ENCODE measurements at places on chromosomes 5 and 9.

- no peak overlapping the region for H3K27ac ChIP-seq
- no peak overlapping the region for H3K4me3 ChIP-seq
- H3K27me3 ChIP-seq, result peaks cover 59% of the 10 kb centered on the region
- no peak for DNase-seq
Observed at GRCh38 chr9:124038239-124038638, 26.7 kb downstream of the LHX2 start.

DNA sequence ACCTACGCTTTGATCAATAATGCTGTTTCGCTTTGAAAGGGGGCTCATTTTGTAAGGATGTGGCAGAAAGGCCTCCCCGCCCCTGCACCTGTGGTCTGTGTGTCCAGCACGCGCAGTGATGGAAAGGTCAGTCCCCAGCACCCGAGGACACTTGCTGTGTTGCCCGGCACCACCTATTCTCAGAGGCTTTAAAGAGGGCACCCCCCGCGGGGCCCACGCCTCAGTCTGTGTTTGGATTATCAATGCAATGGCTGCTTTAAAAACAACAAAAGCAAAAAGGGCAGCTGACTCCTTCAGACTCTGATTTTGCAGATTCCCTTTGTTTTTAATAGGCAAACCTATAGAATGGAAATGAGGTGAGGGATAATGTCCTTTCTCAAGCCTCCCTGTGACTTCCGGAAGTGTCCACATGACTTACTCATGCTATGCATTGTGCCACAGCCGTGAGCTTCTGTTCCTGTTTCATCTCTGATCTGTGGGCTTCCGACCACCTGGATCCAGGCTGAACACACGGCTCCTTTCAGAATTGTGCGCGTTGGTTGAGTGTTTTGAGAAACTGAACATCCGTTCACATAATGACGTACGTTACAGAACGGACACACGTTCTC lies 416.2 kb downstream of the IRX2 start:
- H3K4me1 ChIP-seq, result no peaks in the 10 kb centered on the region
- no peak for DNase-seq
- no peaks in the 10 kb centered on the region for H3K36me3 ChIP-seq
- no peaks in the 10 kb centered on the region for H3K27me3 ChIP-seq
- H3K27ac ChIP-seq, result no peak overlapping the region

DNA sequence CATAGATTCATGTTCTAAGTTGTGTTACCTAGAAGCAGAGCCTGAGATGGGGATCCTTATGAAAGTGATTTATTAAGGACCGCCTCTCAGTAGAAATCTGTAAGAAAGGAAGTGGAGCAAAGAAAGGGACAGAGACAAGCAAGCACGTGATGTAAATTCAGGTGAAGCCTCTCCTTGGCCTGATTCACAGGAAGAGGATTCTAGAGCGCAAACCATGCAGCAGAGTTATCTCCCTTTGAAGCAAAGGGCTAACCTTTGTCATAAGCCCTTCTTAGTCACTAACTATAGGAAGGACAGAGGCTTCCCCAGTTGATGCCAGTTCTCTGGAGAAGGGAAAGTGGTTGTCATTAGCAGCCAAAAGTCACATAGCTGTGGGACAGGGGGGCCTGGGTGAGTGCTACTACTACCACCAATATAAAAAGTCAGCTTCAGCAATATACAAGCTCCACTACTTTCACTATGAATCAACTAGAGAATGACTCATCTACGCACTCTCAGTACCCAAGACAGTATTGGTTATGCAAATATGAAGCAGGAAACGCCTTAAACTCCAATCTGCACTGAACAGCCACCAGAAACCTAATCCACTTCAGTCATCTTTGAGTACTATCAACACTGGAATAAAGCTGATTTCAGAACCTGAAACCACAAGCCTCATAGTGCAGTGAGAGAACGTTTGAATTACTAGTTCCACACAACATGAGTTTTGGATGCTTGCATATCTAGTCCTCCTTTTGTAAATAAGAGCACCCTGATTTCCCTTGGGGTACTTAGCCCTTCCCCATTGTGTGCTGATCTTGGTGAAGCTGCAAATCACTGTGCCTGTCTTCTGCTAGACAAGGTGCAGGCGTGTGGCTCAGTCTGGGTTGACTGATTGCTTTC lies 162.7 kb downstream of the ZNF608 start:
- H3K27me3 ChIP-seq, result peaks cover 4% of the 10 kb centered on the region
- DNase-seq, result peak; percentile 53
- H3K36me3 ChIP-seq, result no peaks in the 10 kb centered on the region
- no peak overlapping the region for H3K4me3 ChIP-seq

- H3K27ac ChIP-seq, result no peak overlapping the region
- no peak for DNase-seq
- H3K36me3 ChIP-seq, result peaks cover 32% of the 10 kb centered on the region
- no peaks in the 10 kb centered on the region for H3K27me3 ChIP-seq
Observed at GRCh38 chr9:137703842-137704508, 85.2 kb downstream of the EHMT1 start.

GRCh38 chr5:1204693-1205242 lies 3.4 kb downstream of the SLC6A19 start:
- H3K4me1 ChIP-seq, result no peaks in the 10 kb centered on the region
- no peak for DNase-seq
- no peaks in the 10 kb centered on the region for H3K36me3 ChIP-seq
- no peak overlapping the region for H3K27ac ChIP-seq
- H3K4me3 ChIP-seq, result no peak overlapping the region

DNA sequence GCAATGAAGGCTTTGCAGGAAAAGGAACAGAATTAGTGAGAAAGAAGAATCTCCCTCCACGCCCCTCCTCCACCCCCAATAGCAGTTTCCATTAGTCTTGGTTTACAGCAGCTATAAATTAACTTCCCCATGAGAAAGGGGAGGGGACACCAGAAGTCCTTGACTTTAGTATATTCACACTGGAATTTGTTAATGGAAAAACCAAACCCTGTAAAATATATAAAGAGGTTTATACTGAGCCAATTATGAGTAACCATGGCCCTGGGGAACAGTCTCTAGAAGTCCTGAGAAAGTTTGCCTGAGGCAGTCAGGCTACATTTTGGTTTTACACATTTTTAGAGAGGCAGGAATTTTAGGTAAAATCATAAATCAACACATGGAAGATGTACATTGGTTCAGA lies 88.5 kb downstream of the ALDH1A1 start:
- DNase-seq, result no peak
- no peaks in the 10 kb centered on the region for H3K4me1 ChIP-seq
- no peaks in the 10 kb centered on the region for H3K27me3 ChIP-seq

- H3K27me3 ChIP-seq, result no peaks in the 10 kb centered on the region
- DNase-seq, result no peak
- no peak overlapping the region for H3K27ac ChIP-seq
Observed at GRCh38 chr9:113528088-113528487, 64.6 kb downstream of the RGS3 start.

- H3K27ac ChIP-seq, result no peak overlapping the region
- H3K36me3 ChIP-seq, result no peaks in the 10 kb centered on the region
- no peaks in the 10 kb centered on the region for H3K27me3 ChIP-seq
Observed at GRCh38 chr9:77843871-77844155, 187.8 kb downstream of the GNAQ start.

DNA sequence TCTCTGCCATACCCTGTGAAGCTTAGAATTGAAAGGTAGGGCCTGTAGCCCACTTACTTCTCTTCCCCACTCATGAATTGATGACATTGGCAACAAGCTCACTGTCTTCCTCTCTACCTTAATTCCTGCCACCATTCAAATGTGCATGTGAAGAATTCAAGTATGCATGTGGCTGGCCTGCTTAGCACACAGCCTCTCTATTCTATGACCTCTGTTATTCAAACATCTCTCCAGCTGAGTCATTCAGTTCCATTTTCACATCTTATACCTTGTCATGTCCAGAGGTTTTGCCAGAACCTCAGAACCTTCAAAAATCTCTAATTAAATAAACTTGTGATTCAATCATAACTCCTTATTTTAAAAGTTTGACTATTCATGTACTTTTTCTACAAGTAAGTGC lies 114.7 kb upstream of the MAN2A1 start:
- H3K4me1 ChIP-seq, result no peaks in the 10 kb centered on the region
- H3K4me3 ChIP-seq, result no peak overlapping the region
- H3K27ac ChIP-seq, result no peak overlapping the region
- no peak for DNase-seq
- no peaks in the 10 kb centered on the region for H3K27me3 ChIP-seq

GRCh38 chr5:169270827-169271226 lies 30.1 kb downstream of the SLIT3 start:
- no peaks in the 10 kb centered on the region for H3K36me3 ChIP-seq
- H3K27me3 ChIP-seq, result no peaks in the 10 kb centered on the region
- DNase-seq, result no peak

DNA sequence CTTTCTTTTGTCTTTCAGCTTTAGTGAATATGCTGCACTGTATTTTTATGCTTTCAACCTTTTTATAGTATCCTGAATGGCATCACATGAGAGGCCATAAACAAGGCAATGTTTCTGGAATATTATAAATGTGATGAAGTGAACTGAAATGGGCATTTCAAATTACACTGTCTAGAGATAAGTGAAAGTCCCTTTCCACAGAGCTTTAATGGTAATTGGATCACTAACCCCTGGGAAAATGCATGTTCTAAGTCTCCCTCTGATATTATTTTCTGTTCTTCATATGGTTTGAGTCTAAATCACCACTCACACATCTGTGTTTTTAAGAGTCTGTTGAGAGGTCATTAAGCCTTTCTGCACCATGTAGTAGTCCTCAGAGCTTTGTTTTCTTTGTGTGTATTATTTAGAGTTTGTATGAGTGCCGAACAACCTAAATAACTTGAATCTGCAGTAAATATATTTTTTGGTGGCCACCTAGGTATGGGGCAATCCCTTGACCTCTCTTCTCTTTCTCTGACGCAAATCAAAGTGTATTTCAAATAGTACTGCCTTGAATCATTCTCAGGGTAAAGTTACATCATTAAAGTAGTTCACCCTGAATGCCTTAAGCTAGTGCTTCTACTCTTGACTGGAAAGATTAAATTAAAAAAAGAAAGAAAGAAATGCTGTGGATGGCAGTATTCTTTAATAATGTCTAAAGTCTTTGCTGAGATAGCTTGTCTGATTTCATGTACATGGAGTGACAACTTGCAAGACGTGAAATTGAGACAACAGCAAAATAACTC lies 1931.0 kb upstream of the CDH6 start:
- H3K4me3 ChIP-seq, result no peak overlapping the region
- DNase-seq, result no peak
- H3K27me3 ChIP-seq, result no peaks in the 10 kb centered on the region
- no peak overlapping the region for H3K27ac ChIP-seq
- H3K4me1 ChIP-seq, result no peaks in the 10 kb centered on the region

DNA sequence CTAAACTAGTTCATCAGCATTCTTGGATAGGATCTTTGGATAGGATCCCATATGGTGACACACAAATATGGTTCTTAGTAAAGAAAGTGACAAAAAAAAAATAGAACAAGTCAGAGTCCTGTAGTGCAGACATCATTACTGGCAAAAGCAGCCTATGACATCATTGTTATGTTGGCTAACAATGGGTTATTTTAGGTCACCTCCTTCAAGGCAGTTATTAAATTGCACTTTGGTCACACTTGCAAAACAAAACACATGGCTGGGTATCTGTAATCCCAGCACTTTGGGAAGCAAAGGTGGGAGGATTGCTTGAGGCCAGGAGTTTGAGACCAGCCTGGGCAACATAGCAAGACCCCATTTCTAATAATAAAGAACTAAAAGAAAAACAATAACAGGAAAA lies 185.9 kb downstream of the KIAA0825 start:
- no peak overlapping the region for H3K4me3 ChIP-seq
- DNase-seq, result no peak
- H3K36me3 ChIP-seq, result no peaks in the 10 kb centered on the region
- H3K4me1 ChIP-seq, result no peaks in the 10 kb centered on the region

DNA sequence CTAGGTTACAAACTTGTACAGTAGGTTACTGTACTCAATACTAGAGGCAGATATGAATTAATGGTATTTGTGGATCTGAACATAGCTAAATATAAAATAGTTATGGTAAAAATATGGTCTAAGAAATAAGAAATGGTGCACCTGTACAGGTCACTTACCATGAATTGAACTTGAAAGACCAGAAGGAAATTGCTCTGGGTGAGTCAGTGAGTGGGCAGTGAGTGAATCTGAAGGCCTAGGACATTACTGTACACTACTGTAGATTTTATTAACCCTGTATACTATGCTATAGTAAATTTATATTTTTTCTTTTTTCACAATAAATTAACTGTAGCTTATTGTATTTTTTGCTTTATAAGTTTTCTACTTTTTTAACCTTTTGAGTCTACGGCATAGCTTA lies 1020.4 kb downstream of the CDH18 start:
- H3K36me3 ChIP-seq, result no peaks in the 10 kb centered on the region
- H3K27ac ChIP-seq, result no peak overlapping the region
- no peaks in the 10 kb centered on the region for H3K4me1 ChIP-seq
- DNase-seq, result no peak
- no peak overlapping the region for H3K4me3 ChIP-seq

- no peaks in the 10 kb centered on the region for H3K36me3 ChIP-seq
- peaks cover 11% of the 10 kb centered on the region for H3K4me1 ChIP-seq
- H3K4me3 ChIP-seq, result no peak overlapping the region
- H3K27ac ChIP-seq, result no peak overlapping the region
- H3K27me3 ChIP-seq, result peaks cover 10% of the 10 kb centered on the region
- DNase-seq, result no peak
Observed at GRCh38 chr5:159005062-159005461, 94.7 kb downstream of the EBF1 start.

DNA sequence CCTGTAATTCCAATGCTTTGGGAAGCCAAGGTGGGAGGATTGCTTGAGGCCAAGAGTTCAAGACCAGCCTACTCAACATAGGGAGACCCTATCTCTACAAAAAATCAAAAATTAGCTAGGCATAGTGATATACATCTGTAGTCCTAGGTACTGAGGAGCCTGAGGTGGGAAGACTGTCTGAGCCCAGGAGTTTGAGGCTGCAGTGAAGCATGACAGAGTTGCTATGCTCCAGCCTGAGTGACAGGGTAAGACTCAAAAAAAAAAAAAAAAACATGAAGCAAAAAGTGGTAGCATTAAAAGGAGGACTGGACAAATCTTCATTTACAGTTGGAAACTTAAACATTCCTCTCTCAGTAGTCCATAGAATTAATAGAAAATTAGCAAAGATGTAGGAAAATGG lies 9.8 kb downstream of the CCNG1 start:
- H3K27ac ChIP-seq, result no peak overlapping the region
- H3K4me3 ChIP-seq, result no peak overlapping the region
- no peak for DNase-seq
- peaks cover 11% of the 10 kb centered on the region for H3K4me1 ChIP-seq

DNA sequence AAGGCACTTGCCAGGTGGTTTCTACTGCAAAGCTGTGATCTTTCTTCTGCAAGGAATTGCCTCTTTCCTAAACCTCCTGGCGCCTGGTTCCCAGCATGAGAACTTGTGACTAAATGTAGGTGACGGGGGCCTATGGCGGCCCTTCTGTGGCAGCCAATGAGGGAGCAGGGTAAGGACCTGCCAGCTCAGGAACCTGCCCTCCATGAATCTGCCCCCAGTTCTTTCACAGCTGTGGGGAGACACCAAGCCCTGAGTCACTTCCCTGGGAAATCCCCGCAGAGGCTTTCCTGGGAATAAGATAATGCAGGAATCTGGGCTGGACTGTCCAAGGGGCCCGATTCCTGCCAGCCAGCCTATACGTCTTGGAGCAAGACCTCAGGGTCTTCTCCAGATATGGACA lies 56.7 kb upstream of the CTNNA1 start:
- H3K27me3 ChIP-seq, result peaks cover 40% of the 10 kb centered on the region
- H3K4me1 ChIP-seq, result peaks cover 3% of the 10 kb centered on the region
- no peaks in the 10 kb centered on the region for H3K36me3 ChIP-seq

Data from activated CD8-positive, alpha-beta T cell treated with anti-CD3 and anti-CD28 coated beads for 36 hours (primary cell).